SJSA1 (cell line): ENCODE measurements at places on chromosomes 5 and 9. TPM values are rescaled to one million over a fixed set of nuclear protein-coding genes. Genes with fewer than 3 reads are reported as not detected.
A peak's percentile ranks its signal among the peaks of the same experiment; 100 is the strongest.

RASGEF1C gene
- not detected in 2 replicates for total RNA-seq

AJM1 gene
- total RNA-seq = 0.11 and 0.16 TPM in 2 replicates

EFNA5 gene
- 0.22 and 0.87 TPM in 2 replicates for total RNA-seq

DNA sequence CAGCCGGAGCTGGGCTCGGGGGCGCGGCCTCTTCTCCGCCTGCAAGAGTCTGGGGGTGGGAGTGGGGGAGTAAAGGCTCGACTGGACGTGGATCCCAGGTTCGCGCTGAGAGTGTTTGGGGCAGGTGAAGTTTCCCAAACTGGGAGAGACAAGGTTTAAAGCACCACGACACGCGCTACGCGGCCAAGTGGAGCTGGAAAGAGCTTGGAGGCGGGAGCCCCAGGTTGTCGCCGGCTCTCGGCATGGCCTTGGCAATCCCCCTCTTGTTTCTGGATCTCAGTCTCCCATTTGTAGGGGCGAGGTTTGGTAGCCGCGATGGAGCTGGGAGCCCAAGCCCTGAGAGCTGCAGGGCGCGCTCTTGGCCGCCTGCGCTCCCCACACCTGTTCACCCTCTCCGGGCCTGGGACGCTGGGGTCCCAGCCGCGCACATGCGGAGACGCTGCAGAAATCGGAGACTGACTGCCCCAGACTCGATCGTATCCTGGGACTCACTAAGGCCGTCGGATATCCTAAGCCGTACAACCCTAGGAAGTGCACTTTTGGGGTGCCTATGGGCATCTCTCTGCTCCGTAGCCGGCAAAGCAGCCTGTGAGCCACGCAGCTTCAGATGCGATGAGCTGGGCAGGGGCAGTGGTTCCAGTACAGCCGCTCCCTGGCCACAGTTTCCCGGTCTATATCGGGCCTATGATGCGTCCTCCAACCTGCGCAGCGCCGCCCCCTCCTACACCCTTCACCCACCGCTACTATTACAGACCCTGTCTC lies 937 bp downstream of the TMOD1 start:
- no peaks in the 10 kb centered on the region for H3K36me3 ChIP-seq
- H3K27ac ChIP-seq = no peak overlapping the region
- no peak for DNase-seq
- H3K4me3 ChIP-seq = peak overlapping the region; percentile 42

- peaks cover 4% of the 10 kb centered on the region; the same call in 1 of the 2 replicates for H3K4me1 ChIP-seq
- no peak overlapping the region for H3K27ac ChIP-seq
- H3K27me3 ChIP-seq = no peaks in the 10 kb centered on the region
Measured at GRCh38 chr5:72268753-72269410, 51.2 kb downstream of the MRPS27 start.

DNA sequence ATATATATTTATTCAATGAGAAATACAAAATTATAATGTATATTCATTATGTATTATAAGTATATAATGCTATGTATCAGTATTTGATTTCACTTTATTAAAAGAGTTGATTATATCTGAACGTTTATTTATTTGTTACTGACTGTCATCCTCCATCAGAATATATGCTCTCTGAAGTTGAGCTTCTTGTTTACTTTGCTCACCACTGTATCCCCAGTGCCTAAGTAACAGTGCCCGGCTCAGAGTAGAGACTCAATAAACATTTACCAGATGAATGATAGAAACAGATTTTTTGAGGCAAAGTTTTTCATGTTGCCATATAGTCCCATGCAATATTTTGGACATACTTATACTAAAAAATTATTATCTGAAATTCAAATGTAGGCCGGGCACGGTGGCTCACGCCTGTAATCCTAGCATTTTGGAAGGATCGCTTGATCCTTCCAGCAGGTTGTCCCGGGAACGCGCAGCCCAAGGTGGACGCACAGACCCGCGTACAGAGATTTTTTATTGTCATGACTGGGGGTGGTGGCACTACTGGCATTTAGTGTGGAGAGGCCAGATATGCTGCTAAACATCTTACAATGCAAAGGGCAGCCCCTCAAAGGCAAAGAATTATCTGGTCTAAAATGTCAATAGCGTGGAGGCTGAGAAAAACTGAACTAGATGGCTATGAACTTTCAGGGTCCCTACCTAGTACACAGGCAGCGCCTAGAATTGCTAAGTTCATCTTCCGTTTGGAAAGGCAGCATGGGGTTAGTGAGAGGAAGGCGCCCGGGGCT lies 761 bp upstream of the DNAJC25 start:
- peaks cover 6% of the 10 kb centered on the region for H3K36me3 ChIP-seq
- peaks cover 6% of the 10 kb centered on the region for H3K4me1 ChIP-seq
- no peak overlapping the region for H3K27ac ChIP-seq
- no peaks in the 10 kb centered on the region for H3K27me3 ChIP-seq

GRCh38 chr5:151465476-151465875 lies 18.1 kb downstream of the SLC36A1 start:
- no peak for DNase-seq
- peaks cover 46% of the 10 kb centered on the region for H3K36me3 ChIP-seq
- no peak overlapping the region for H3K4me3 ChIP-seq
- no peak overlapping the region for H3K27ac ChIP-seq

GRCh38 chr5:145118127-145118526 lies 717.0 kb downstream of the PRELID2 start:
- no peaks in the 10 kb centered on the region for H3K4me1 ChIP-seq
- no peak overlapping the region for H3K27ac ChIP-seq
- DNase-seq = no peak

GRCh38 chr9:121732886-121733285 lies 81.5 kb downstream of the DAB2IP start:
- no peaks in the 10 kb centered on the region for H3K27me3 ChIP-seq

DNA sequence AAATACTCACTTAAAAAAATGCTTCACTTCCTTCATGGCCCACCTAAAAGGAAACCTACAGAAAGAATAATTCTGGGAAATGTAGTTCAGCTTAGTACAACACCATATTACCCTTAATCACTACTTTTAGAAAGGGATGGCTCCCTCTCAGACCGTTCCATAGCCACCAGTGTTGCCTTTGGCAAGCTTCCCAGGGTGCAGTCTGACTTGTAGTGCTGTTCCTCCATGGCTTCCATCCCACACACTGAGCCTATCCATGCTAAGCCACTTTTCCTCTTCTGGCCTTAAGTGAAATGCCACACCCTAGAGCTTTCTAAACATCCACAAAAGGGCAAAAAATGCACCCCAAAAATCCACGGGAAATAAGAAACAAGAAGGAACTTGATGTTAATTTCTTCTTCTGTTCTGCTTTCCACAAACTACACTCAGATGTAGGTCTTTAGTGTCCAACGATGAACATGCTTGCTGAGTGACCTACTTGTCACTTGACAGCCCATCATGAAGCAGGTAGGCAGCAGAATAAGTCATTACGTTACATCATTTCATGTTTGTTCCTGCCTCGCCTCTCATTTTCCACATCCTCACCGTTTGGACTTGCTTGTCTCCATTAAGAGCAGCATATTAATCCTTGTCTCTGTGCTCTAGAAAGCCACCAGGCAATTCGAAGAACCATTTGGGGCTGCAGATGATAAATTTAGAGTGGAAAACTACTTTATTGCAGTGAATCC lies 391.1 kb upstream of the GRAMD2B start:
- H3K4me3 ChIP-seq = no peak overlapping the region
- no peak overlapping the region for H3K27ac ChIP-seq
- H3K36me3 ChIP-seq = no peaks in the 10 kb centered on the region
- H3K27me3 ChIP-seq = no peaks in the 10 kb centered on the region
- no peaks in the 10 kb centered on the region for H3K4me1 ChIP-seq

- H3K27ac ChIP-seq = no peak overlapping the region
- no peak for DNase-seq
- peaks cover 15% of the 10 kb centered on the region for H3K4me1 ChIP-seq
- no peaks in the 10 kb centered on the region for H3K27me3 ChIP-seq
- no peaks in the 10 kb centered on the region for H3K36me3 ChIP-seq
Measured at GRCh38 chr5:15831408-15831807, 331.4 kb downstream of the FBXL7 start.

DNA sequence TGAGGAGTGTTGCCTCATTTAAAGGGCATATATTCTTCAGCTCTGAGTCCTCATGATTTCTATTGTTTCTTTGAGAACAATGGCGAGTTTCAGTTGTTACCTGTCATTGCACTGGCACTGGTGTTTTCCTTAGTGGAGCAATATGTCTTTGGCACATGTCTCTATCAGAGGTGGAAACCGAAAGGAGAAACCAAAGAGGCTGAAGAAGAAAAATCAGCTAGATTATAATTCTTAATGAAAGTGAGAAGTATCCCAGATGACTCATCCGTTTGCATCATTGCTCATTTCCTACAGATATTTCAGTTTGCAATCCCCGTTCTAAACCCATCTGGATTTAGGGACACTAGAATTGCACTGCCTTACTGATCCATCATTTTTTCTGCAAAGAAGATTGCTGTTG lies 324.6 kb downstream of the TMEM232 start:
- DNase-seq = no peak
- H3K27ac ChIP-seq = no peak overlapping the region
- no peaks in the 10 kb centered on the region for H3K27me3 ChIP-seq
- H3K4me1 ChIP-seq = no peaks in the 10 kb centered on the region
- no peak overlapping the region for H3K4me3 ChIP-seq

DNA sequence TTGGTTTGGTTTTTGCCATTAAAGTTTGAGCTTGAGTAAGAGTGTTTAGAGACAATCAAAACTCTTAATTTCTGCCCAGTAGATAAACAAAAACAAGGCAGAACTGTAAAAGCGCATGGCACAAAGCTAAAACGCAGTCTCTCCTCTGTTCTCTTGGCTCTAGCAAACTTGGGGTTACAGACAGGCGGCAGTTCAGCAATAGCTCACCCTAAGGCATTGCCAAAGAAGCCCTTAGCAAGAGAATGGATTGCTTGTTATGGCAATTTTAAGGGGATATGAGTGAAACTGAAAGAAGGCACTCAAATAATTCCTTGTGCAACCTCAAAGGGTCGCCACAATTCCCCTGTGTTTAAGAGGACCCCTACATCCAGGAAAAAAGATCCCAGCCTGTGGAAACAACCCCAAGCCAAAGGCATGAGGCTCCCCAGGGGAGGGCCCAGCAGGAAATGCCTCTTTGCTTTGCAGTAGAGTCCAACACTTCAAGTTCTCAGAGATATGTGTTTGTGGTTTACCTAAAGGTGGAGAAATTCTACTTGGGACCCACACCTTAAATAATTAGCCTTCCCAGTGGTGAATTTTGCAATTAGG lies 317.0 kb upstream of the MPDZ start:
- no peaks in the 10 kb centered on the region for H3K4me1 ChIP-seq
- H3K36me3 ChIP-seq = no peaks in the 10 kb centered on the region
- H3K4me3 ChIP-seq = no peak overlapping the region
- H3K27ac ChIP-seq = no peak overlapping the region

GRCh38 chr9:84002344-84002743 lies 21.7 kb downstream of the RMI1 start:
- no peak for DNase-seq
- H3K27me3 ChIP-seq = no peaks in the 10 kb centered on the region
- H3K4me1 ChIP-seq = no peaks in the 10 kb centered on the region
- H3K27ac ChIP-seq = no peak overlapping the region
- no peak overlapping the region for H3K4me3 ChIP-seq

DNA sequence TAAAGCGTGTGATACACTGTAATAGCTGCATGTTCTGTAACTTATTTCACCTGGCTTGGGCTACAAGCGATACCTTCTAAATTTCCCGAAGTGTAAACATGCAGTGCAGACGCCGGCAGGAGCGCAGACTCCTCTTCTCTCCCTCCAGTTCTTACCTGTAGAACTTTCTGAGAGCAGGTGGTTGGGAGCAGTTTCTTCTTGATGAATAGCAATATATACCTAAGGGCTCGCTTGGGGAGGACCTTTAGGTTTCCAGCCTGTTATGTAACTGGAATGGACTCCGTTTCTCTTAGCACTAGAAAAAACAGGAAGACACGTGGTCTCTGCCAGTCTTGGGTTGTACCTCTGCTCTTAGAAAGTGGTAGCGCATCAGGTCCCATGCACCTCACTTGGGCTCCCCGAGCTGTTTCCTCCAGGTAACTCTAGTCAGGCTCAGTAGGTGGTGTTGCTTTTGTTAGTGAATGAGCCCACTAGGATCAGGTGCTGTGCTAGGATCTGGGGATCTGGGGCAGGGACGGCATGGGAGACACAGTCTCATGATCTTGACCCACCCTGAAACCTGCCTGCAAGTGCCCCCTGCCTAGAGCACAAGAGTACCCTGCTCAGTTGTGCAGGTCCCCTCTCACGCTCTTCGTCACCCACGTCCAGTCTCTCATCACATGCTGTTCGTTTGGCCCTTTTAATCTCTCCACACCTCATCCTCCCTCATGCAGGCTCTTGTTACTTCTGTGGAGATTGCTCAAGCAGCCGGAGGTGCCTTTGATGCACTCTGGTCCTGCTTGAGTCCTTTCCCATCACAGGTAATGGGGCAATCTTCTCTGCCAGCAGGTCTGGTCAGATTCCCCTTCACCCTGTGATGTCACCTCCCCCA lies 2.8 kb downstream of the TENT4A start:
- H3K27ac ChIP-seq = no peak overlapping the region
- H3K4me1 ChIP-seq = peaks cover 35% of the 10 kb centered on the region
- H3K36me3 ChIP-seq = peaks cover 57% of the 10 kb centered on the region

DNA sequence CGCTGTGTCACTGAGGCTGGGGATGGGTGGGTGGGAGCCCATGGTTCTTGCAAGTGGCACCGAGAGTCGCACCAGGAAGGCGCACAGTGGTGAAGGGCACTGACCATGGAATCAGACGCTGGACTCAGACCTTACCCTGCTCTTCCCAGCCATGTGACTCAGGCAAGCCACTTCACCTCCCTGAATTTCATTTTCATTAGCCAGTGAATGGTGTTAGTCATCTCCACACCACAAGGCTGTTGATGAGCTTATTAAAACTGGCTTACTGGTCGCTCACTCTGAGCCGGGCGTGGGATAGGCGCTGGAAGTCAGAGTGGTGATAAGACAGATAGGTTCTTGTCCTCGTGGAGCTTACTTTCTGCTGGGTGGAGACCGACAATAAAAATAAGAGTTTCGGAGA lies 25.1 kb downstream of the FGF18 start:
- H3K36me3 ChIP-seq = no peaks in the 10 kb centered on the region
- H3K4me3 ChIP-seq = no peak overlapping the region
- H3K27me3 ChIP-seq = no peaks in the 10 kb centered on the region
- no peak for DNase-seq

DNA sequence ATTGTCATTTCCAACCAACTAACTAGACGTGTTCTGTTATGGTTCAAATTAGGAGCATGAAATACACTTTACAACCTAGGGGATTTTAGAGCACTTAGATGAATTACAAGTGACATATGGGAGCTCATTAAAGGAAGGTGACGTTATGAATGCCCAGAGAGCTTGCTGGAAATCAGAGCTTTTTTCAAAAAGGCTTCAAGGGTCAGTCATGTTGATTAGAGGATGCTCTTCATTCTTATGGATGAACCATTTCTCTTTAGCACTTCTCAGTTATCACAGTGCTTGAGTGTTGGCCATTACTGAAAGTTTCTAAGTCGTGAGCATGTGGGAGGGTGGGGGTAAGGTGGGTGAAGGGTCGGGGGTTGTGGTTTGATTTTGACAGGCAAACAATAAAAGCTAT lies 1245.5 kb upstream of the DMAC1 start:
- H3K4me3 ChIP-seq = no peak overlapping the region
- no peaks in the 10 kb centered on the region for H3K36me3 ChIP-seq
- no peak for DNase-seq
- H3K27me3 ChIP-seq = no peaks in the 10 kb centered on the region
- H3K27ac ChIP-seq = no peak overlapping the region
